ENCODE measurements at places on chromosomes 7 and 10.

GRCh38 chr7:24881623-24882022 is 98.4 kb downstream of the OSBPL3 start:
- no peak for DNase-seq

DNA sequence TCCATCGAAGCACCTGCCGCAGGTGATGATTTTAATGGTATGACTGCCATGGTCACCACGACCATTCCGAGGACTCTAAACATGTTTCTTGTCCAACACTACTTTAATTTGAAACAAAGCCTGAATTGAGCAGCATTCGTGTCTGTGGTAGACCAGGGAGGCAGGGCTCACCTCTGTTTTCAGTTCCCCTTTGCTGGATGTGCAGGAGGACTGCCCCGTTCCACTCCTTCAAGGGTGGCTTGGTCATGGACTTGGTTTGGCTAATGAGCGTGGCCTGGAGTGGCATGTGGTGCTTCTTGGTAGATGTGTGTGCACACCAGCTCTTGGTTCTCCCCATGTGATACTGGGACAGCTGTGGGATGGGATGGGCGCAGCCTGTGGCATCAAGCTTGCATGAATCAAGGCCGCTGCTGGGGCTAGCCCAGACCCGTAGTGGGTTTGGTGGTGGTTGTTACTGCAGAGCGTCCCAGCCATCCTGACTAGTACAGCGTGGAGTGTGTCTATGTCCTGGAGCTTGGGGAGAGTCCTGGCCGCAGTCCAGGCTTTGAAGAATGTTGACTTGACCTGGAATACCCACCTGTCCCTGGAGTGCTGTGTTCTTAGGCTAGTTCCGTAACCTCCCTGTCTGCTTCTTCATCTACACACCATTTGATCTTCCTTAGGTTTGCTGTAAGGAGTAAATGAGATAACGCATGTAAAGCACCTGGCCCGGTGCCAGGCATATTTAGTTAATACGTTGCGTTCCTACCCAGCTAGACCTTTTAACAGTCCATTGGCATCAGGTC is 34.8 kb downstream of the MGMT start:
- no peak for DNase-seq

DNA sequence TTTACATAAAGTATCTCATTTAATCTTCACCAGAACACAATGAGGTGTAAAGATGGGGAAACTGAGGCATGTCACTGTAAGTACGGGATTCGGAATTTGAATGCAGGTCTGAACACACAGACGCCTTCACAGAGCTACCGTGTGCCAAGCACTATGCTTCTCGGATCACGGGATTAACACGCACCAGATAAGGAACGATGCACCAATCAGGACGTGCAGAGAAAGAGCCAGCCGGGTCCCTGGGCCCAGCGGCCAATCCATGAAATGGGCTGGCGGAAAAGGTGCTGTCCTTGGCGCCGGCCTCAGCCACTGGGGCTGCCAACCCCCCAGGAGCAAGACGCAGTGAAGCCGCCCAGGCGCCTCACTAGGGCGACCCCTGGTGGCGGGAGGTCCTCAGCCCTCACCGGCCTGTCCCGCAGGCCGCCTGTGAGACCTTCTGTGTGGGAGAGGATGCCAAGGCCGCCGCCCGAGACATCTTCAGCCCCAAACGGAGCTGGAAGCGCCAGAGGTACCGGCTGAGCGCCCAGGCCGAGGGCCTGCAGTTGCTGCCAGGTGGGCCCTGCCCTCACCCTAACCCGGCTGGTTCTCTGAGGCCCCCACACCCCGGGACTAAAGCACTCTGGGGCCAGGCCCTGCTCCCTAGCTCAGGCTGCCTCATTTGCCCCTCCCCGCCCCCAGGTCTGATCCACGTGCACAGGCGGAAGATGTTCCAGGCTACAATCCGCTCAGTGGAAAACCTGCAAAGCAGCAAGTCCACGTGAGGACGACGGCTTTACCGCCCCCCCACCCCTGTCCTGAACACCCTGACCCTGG is 15.6 kb downstream of the ATG9B start:
- DNase-seq: no peak

- DNase-seq: peak; percentile 61
Observed at GRCh38 chr7:151744656-151745638, 132.0 kb downstream of the PRKAG2 start.

- no peak for DNase-seq
Observed at GRCh38 chr7:50978633-50979215, 196.0 kb upstream of the GRB10 start.

- no peak for DNase-seq
Observed at GRCh38 chr7:135273581-135273980, 39.9 kb downstream of the STRA8 start.

GRCh38 chr10:81724431-81724830 is 150.6 kb upstream of the NRG3 start:
- no peak for DNase-seq

- no peak for DNase-seq
Observed at GRCh38 chr7:157017603-157018327, 7.3 kb upstream of the MNX1 start.

DNA sequence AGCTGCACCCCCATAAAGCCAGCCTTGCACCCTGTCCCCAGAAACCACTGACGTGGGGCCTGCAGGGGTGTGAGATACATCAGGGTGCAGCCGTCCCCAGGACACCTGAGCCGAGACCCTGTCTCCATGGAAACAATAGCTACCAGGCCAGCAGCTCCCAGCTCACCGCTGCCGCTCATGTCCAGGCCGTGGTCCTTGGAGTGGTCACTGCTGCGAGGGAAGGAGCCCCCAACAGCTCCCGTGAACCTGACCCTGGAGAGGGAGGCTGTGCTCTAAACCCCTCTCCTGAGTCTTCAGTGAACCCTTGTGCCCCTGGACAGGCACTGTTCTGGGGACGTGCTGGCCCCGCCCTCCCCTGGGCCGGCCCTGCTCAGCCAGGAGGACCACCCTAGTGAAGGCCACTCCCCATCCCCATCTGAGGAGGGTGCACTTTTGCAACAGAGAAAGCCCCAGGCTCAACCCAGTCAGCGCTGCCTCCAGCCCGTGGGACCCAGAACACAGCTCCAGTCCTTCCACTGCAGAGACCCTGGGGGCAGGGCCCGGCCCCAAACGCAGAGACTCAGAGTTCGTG is 19.6 kb upstream of the INPP5A start:
- no peak for DNase-seq

- peak; percentile 86 for DNase-seq
Observed at GRCh38 chr10:44010873-44011602, 362.4 kb upstream of the ZNF32 start.

- DNase-seq: no peak
Observed at GRCh38 chr10:79244841-79245504, 102.3 kb upstream of the PPIF start.

GRCh38 chr10:19417740-19418139 is 369.1 kb downstream of the MALRD1 start:
- DNase-seq: no peak

DNA sequence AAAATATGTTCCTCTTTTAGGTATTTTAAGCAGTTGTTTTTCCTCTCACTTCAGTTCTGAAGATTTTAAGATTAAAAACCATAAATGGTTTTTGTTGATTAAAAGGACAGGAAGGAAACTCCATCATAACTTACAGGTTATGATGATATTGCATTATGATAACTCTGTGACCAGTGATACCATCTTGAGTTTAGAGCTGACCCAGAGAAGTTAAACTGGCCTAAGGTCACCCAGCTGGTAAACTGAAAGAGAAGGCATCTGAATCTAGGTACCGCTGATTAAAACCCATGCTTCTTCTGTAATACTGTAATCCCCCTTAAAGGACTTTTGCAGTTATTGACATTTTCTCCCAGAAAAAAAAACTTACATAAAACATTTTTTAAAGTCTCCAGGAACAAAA is 29.6 kb downstream of the LOXL4 start:
- DNase-seq: no peak

DNA sequence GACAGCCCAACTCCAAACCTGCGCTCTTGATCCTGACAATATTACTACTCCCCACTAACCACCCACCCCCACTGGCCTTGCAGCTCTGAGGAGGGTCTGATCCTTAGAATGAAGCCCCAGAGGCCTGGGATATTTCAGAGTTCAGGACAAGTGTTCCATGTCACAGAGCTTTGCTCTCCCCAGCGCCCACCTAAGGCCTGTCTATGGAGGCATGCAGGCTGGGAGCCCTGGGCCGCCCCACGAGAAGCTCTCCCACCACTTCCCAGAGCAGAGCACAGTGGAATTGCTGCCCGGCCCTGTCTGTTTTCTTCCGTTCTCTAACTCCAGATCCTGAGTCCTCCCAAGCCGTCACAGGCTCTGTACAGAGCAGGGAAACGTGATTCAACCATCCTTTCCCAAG is 74.6 kb downstream of the COL13A1 start:
- no peak for DNase-seq

DNA sequence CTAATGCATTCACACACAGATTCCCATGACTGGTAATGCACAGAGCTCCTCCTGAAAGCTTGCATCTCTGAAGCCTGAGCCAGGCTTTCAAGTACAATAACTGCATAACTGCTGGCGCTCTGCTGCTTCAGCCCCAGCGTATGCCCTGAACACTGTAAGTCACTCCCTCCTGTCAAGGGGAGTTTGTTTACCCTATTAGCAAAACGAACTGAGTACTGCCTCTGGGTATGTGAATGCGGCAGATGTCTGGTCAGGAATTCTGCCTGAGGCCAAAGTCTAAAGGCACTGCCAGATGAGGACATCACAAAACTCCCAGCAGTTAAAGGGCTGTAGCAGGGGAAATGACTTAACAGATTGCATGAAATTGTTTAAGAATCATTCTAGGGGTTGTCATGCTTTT is 97.7 kb downstream of the NRCAM start:
- DNase-seq: peak; percentile 72

- peak; percentile 72 for DNase-seq
Observed at GRCh38 chr7:106418526-106418925, 133.7 kb upstream of the NAMPT start.

- DNase-seq: peak; percentile 33
Observed at GRCh38 chr7:102404005-102404861, 8.1 kb downstream of the PRKRIP1 start.

- no peak for DNase-seq
Observed at GRCh38 chr7:44097064-44097932, 6.8 kb upstream of the AEBP1 start.

GRCh38 chr7:158246272-158246959 is 341.2 kb downstream of the PTPRN2 start:
- DNase-seq: no peak

- no peak for DNase-seq
Observed at GRCh38 chr10:336247-336646, 201.0 kb downstream of the ZMYND11 start.

DNA sequence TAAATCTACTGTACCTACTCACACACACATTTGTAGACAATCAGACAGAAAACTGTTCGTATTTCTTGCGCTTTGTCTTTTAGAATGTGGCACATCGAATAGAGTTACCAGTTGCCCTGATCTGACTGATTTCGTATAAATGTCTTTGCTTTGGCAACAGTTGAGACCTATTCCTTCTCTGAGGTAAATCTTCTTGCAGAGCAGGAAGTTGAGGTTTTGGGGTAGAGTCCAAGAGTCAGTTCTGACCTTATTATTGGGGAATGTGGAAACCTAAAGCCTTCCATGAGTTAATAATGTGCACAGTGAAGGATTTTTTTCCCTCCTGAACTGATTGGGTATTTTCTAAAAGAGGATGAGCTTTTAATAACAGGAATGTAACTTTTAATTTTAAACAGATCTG is 135.3 kb downstream of the KIAA1217 start:
- DNase-seq: peak; percentile 93

DNA sequence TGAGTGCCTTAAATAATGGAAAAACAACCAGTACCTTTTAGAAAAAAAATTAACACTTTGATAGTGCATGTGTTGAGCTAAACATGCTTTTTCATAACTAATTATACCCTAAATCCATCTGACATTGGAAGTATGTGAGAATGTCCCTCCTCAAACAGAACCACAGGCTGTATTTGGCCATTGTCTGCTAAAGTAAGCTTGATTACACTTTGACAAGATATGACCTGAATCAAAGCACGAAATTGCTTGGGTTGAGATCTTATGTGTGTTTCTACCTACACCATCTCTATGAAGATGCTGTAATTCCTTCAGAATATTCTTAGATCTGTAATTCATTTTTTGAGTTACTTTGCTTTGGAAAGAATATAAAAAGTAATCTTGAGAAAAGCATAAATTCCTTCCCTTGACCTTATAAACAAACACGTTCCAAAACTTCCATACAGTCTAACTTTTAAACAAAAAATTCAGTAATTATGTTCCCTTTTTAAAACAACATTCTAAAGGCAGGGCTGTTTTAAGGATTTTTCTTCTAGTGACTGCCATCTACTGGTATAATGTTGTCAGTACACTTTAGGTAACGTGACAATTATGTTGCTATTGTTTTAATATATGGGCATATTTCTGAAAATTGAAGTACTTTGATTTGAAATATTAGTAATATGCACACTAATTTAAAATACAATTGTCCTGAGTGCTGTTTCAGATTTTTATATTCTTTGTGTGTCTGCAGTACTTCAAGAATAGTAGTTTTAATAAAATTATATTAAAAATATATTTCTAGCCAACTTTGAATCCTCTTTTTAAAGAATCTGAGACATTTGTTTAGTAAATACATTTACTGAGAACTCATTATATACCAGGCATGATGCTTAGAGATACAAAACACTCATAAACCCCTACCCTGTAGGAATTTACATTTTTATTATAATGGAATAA is 20.9 kb downstream of the CD36 start:
- peak; percentile 20 for DNase-seq

DNA sequence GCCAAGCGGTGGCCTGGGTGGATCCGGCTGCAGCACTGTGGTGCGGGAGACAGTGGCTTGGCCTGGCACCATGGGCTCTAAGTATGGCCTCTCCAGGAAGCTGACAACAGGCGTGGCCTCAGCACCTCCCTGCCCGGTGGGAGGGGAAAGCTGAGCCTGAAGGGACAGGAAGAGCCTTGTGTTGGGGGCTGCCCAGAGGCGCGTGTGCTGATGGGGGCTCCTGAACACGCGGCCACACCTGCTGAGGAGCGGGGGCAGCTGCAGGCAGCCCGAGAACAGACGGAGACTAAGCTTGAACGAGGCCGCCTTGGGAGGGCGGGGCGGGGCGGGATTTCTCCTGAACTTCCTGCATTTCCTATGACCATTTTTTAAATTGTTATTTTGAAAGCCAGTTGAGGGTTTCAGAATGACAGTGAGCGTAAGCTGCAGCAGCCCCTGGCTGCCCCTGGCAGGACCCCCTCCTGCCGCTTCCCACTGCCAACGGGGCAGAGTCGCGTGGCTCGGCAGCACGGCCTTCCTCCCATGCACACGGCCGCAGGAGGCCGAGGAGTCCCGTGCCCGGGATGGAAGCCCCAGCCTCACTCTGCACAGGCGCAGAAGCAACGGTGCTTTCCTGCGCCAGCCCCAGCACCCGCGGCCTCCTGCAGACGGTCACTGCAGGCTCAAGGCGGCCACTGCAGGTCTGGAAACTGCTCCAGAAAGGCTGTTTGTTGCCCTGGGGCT is 43.2 kb downstream of the DPYSL4 start:
- no peak for DNase-seq

- DNase-seq: peak; percentile 83
Observed at GRCh38 chr7:91064938-91065337, 199.3 kb upstream of the FZD1 start.

Data from mammary epithelial cell (primary cell).